Fibroblast of mammary gland (primary cell): ENCODE measurements at places on chromosomes 6 and 20.

GRCh38 chr6:163298079-163298830 is 116.3 kb upstream of the QKI start:
- peak; percentile 12 for DNase-seq

- no peak for DNase-seq
Measured at GRCh38 chr20:24615353-24615752, 145.9 kb downstream of the SYNDIG1 start.

GRCh38 chr6:142810952-142811514 is 133.9 kb downstream of the HIVEP2 start:
- no peak for DNase-seq

- no peak for DNase-seq
Measured at GRCh38 chr6:126152372-126152745, 166.0 kb downstream of the TRMT11 start.

DNA sequence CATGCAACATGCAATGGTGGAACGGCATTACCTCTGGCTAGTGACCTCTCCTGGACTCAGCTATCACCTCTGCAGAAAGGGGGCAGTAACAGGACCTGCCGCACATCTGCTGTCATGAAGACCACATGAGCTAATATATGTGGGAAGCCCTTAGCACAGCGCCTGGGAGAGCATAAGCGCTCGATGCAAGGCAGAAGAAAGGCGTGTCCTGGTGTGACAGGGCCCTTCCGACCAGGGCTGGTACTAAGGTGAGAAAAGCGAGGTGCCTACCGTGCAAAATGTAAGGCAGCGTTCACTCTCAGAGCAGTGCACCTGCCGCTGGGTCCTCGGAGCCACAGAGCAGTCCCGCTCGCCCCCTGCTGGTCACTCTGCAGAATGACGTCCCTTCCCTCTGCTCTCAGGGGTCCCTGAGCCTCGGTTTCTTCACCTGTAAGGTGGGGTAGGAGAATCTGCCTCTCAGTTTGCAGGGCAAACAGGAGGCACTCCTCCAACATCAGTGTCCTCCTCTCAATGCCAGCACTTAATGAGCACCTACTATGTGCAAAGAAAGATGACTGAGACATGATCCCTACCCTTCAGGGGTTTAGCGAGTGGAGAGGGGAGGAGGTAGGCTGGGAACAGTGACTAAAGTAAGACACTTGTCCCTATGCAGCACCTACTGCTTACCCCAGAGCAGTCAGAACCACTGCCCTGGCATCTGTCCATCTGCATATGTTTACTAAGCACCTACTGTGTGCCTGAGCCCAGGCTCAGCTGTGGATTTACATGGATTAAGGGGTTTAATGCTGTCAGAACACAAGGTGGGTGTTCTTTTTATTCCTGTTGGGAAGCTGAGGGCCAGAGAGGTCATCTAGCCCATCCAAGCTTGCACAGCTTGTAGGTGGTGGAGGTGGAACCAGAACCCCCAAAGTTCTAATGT is 41.1 kb upstream of the PTGIS start:
- peak; percentile 40 for DNase-seq

- DNase-seq = no peak
Measured at GRCh38 chr20:10291568-10292248, 73.1 kb downstream of the SNAP25 start.

- DNase-seq = no peak
Measured at GRCh38 chr20:38776363-38776762, 28.1 kb downstream of the ACTR5 start.

- DNase-seq = no peak
Measured at GRCh38 chr20:47700327-47700726, 85.0 kb downstream of the SULF2 start.

- DNase-seq = no peak
Measured at GRCh38 chr20:25338112-25339023, 52.3 kb downstream of the ABHD12 start.

DNA sequence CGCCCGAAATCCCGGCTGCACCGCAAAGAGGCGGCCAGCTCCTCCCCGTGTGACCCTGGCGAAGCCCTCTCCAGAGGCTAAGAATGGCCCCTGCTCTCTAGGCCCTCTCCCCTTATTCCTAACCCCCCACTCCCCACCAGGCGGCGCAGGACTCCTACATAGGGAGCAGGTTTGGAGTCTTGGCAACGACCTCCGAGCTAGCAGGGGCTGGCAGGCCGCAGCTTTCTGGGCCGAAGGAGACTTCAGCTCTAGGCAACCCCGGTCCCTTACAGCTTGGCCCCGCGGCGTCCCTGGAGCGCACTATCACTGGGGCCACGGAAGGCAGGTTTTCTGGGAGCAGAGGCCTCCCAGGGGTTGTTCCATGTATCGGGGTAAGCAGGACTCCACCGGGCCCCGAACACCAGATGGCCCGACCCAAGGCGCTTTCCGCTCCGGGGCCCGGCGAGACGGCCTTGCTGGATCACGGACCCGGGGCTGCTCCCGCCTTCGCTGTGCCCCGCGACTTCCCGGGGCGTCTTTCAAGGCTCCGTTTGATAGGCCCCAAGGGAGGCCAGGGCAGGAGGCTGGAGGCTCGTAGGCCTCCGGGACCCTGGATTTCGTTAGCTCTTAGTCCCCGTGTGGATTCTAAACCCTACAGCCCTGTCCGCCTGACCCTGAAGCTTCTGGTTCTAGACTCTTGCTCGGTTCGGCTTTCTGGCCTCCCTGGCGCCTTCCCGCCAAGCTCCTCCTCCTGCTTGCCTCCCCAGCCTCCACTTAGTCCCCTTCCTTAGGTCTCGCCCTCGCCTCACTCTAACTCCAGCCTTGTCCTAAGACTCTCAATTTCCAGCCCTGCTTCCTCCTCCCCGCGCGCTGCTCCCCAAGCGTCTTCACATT is 1.9 kb downstream of the SLC32A1 start:
- peak; percentile 37 for DNase-seq

DNA sequence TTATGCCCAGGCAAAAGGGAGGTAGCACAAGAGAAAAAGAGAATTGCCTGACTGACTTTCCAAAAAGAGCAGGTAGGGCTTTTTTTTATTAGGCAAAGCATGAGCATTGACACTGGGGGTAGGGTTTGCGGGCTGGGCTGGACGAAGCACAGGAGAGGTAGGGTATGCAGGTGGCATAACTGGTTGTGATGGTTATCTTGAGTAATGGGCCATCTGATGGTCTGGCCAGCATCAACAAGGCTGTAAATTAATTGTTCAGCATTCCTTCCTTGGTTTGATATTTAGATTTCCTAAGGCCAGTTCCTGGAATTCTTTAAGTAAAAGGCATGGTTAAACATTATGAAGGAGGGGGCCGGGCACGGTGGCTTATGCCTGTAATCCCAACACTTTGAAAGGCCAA is 13.9 kb upstream of the BFSP1 start:
- DNase-seq = no peak

DNA sequence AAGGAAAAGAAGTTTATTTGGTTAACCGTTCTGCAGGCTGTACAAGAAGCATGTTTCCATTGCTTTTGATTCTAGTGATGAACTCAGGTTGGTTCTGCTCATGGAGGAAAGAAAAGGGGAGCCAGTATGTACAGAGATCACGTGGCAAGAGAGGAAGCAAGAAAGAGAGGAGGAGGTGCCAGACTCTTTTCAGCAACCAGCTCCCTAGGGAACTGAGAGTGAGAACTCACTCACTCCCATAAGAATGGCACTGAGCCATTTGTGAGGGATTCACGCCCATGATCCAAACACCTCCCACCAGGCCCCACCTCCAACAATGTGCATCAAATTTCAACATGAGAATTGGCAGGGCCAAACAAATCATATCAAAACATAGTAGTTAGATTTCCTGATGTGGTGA is 649.1 kb downstream of the EPM2A start:
- peak; percentile 83 for DNase-seq

GRCh38 chr20:22008456-22008855 is 303.0 kb downstream of the PAX1 start:
- DNase-seq = peak; percentile 9

DNA sequence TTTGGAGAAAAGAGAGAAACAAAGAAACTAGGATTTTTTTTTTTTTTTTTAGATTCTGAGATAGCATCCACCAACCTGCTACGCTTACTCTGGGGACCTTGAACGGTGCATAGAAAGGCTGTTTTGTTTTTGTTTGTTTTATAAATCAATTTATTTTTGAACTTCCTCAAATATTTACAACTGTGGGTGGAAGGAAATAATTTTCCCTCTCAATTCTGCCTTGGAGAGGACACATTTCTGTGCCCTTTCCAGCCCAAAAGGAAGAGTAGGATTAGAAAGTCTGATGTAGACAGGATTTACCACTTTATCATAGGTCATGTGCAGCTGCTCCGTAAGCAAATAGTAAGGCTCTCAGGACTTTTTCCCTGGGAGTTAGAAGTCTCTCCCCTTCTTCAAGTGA is 190.5 kb downstream of the NKAIN2 start:
- no peak for DNase-seq

DNA sequence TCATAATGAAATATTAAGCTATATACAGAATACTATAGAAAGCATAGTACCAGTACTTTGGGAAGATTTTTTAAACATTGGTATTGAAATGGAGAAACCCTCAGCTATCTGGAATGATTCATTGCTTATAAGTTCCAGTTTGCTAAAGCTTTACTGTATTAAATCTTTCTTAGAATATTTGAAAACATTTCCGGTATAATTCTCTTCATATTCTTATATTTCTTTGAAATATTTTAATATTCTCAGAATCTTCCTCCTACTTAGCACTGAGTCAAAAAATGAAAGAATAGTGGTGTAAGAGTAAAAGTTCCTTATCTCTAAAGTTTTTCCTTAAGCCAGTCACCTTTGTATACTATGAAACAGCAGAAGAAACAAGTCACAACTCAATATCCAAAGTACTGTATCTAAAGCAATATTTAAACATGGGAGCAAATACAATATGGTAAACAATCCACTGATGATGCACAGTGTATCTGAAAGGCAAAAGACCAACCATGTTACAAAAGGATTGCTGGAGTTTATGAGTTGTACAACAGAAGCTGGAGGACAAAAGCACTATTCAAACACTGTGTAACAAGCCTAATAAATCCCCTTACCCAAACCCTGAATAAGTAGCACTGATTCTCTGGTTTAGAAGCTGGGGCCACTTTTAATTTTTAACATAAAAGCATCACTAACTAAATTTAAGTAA is 102.1 kb downstream of the PRDM1 start:
- no peak for DNase-seq

GRCh38 chr6:123321020-123321419 is 315.7 kb downstream of the TRDN start:
- DNase-seq = no peak

DNA sequence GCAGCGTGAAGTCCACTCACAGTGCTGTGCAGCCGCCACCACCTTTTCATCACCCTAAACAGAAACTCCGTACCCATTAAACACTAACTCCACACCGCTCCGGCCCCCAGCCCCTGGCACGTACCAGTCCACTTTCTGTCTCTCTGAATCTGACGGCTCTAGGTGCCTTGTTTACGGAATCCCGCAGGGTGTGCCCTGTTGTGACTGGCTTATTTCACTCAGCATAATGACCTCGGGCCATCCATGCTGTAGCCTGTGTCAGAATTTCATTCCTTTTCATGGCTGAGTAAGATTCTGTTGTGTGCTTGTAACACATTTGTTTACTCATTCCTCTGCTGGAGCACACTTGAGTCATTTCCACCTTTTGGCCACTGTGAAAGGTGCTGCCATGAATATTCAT is 18.0 kb downstream of the TCFL5 start:
- no peak for DNase-seq

- no peak for DNase-seq
Measured at GRCh38 chr6:31874836-31875572, 3.8 kb downstream of the SLC44A4 start.

- DNase-seq = no peak
Measured at GRCh38 chr6:169958510-169958909, 207.1 kb downstream of the ERMARD start.

GRCh38 chr20:42530191-42530590 is 659.5 kb downstream of the PTPRT start:
- DNase-seq = no peak

DNA sequence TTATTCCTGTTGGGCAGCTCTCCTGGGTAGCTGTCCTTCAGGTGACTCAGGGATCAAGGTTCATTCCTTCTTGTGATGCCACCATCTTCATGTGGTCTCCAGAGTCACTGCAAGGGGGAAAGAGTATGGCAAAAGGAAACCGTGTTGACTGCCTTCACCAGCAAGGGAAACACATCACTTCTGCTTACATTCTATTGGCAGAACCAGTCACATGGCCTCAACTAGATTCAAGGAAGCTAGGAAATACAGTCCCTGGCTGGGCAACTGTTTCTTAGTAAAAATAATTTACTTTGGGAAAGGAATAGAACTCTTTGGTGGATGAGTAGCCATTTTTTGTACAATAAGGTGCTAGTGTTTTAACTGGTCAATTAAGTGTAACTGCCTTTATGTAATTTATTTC is 5.3 kb downstream of the ANKRD6 start:
- DNase-seq = no peak

DNA sequence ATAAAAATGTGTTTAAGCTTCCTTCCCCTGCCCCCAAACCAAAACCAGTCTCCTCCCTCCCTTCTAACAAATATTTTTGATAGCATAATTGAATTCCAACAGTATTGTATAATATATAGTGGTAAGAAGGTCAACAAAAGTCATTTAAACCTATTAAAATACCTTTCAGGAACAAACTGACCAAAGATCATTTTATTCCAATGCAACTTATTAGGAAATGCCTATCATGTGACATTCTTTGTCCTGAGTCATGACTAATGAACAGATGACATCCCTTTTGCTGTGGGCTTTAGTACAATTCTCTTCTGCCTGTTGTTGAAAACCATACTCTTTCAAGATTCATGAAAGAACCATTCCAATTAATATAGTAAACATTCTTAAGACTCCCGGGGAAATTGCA is 51.5 kb upstream of the TRAF3IP2 start:
- DNase-seq = peak; percentile 88

DNA sequence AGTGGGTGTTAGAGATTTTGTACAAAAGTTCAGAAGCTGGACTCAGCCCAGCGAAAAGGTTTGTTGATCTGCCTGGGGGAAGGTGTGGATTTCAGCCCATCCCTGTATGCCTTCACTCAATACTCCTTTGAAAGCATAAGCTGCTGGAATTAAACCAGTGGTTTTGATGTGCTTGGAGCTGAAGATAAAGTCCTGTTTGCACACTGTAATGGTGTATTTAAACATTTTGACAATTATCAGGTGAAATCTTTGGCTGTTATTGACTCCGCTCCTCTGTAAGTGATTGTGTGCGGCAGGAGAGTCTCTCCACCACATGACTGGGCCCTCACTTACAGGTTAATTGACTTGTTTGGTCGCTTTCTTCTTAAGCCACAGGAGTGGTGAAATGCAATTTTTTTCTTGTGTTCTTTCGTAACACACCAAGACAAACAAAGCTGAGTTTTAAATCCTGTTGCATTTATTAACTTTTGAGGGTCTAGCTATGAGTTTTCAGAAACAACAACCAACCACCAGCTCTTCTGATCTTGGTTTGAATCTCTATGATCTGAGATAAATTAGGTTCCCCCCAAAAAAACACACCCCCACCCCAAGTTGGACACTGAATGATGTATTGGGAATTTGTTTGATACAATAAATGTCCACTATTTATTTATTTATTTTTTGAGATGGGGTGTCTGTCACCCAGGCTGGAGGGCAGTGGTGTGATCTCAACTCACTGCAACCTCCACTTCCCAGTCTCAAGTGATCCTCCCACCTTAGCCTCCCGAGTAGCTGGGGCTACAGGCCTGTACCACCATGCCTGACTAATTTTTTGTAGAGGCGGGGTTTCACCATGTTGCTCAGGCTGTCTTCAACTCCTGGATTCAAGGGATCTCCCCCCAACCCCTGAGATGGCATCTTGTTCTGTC is 46.3 kb upstream of the NCOA3 start:
- DNase-seq = no peak
